ENCODE measurements at places on chromosomes 4 and X. TPM values are rescaled to one million over a fixed set of nuclear protein-coding genes. Genes with fewer than 3 reads are reported as not detected.

DNA sequence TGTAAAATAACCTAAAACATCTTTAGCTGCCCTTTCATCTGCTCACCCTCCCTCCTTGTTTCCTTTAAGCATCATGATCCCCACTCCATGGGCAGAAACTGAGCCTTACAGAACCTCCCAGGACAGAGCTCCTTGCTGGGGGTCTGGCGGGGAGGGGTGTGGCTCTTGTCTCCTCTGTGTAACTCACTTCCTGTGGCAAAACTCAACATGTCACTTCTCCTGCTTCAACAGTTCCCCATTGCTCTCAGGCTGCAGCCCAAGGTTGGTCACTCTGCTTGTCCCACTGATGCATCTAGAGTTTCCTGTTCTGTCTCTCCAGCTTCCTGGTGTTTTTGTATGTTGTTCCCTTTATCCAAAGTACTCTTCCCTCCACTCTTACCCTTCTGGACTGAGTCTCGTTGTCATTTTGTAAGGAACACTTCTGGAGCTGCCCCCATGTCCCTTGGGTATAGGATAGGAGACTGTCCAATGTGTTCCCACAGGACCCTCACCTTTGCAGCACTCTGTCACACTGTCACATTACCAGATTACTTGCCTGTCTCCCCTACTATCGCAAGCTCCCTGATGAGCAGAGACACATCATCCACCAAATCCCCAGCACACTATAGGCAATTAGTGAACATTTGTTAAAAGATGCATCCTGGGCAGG, 19.6 kb downstream of the TMEM31 start:
- no peaks in the 10 kb centered on the region for H3K36me3 ChIP-seq
- no peak overlapping the region for H3K4me3 ChIP-seq

Gene LGI2
- total RNA-seq, result 0.20 TPM

- H3K27ac ChIP-seq, result no peak overlapping the region
- H3K27me3 ChIP-seq, result no peaks in the 10 kb centered on the region
- DNase-seq, result no peak
- H3K4me3 ChIP-seq, result no peak overlapping the region
- no peaks in the 10 kb centered on the region for H3K36me3 ChIP-seq
- no peaks in the 10 kb centered on the region for H3K4me1 ChIP-seq
These were observed 99.6 kb downstream of the FAM53A start for GRCh38 chr4:1584498-1584897.

Gene GJB1
- 265 TPM for total RNA-seq

GRCh38 chrX:134634691-134635090, 23.6 kb downstream of the PLAC1 start:
- no peak overlapping the region for H3K27ac ChIP-seq
- H3K4me3 ChIP-seq, result no peak overlapping the region
- H3K27me3 ChIP-seq, result no peaks in the 10 kb centered on the region

DNA sequence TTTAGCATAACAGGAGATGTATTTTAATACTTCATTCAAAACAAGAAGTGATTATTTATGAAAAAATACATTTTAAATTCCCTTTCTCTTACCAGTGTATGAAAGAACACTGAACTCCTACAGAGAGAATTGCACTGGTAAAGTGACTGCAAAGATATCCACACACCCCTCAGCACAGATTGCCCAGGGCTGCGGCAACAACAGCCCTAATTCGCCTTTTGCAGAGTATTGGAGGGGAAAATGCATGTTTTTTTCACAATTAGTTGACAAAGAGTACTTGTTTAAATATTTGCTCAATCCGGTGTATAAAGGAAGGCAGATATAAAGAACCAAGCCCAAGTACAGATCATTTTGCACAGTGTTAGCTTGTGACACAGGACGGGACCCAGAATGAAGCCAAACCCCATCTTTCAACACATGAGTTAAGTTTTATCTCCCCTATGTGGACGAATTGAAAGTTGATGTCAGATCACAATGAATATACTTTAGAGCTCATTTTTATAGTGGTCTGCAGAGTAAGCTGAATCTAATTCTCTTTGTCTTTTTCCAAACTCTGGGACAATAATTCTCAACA, 551.4 kb upstream of the IGFBP7 start:
- H3K4me3 ChIP-seq, result no peak overlapping the region
- H3K27me3 ChIP-seq, result no peaks in the 10 kb centered on the region
- no peaks in the 10 kb centered on the region for H3K4me1 ChIP-seq
- no peak overlapping the region for H3K27ac ChIP-seq
- H3K36me3 ChIP-seq, result no peaks in the 10 kb centered on the region

Gene PSAPL1
- not detected for total RNA-seq

DNA sequence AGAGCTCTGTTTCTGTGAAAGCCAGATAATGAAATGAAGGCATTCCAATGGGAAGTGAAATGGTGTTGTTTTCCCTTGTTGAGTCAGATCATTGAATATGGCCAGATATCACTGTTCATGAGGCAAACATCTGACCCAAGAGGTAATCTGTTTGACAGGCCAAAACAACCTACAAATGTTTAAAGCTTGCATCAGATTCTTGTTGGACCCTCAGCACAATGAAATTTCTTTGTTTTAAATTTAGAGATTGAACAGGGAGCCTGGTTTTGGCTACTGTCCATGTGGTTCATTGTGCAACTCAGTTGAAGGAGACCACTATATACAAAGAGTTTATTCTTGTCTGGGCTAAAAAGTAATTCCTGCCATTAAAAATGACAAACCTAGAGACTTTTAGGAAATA, 159.1 kb downstream of the AFF2 start:
- no peaks in the 10 kb centered on the region for H3K27me3 ChIP-seq
- no peaks in the 10 kb centered on the region for H3K4me1 ChIP-seq
- no peak overlapping the region for H3K4me3 ChIP-seq
- no peaks in the 10 kb centered on the region for H3K36me3 ChIP-seq

Gene SLC6A14
- total RNA-seq, result not detected

GRCh38 chr4:105186701-105187161, 40.1 kb downstream of the TET2 start:
- H3K4me3 ChIP-seq, result no peak overlapping the region
- DNase-seq, result no peak
- H3K27me3 ChIP-seq, result no peaks in the 10 kb centered on the region
- H3K36me3 ChIP-seq, result no peaks in the 10 kb centered on the region
- no peak overlapping the region for H3K27ac ChIP-seq

- H3K27ac ChIP-seq, result no peak overlapping the region
- DNase-seq, result no peak
- no peaks in the 10 kb centered on the region for H3K4me1 ChIP-seq
- no peaks in the 10 kb centered on the region for H3K27me3 ChIP-seq
These were observed 36.8 kb upstream of the AGA start for GRCh38 chr4:177479063-177479462.

DNA sequence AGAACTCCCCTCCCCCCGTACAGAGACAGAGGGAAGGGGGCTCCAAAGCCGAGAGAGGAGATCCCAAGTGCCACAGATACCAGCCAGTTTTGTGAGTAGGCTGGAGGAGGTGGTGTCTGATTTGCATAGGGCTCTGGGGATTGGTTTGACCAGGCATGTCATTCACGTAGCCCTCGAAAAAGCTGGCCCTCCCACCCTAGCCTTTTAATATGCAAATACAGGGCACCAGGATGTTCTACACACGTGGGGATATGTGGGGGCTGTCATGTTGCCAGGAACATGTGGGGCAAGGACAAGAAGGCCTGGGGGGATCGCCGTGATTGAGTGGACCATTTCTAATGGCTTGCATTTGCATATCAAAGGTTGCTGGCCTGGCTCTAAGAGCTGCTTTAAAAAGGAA, 272.9 kb downstream of the PPP1R2C start:
- H3K36me3 ChIP-seq, result no peaks in the 10 kb centered on the region
- H3K4me1 ChIP-seq, result no peaks in the 10 kb centered on the region
- DNase-seq, result no peak
- H3K27ac ChIP-seq, result no peak overlapping the region

Gene TMEM156
- total RNA-seq, result 1.7 TPM

- DNase-seq, result no peak
- H3K4me3 ChIP-seq, result no peak overlapping the region
- H3K4me1 ChIP-seq, result no peaks in the 10 kb centered on the region
- no peaks in the 10 kb centered on the region for H3K27me3 ChIP-seq
- no peak overlapping the region for H3K27ac ChIP-seq
- H3K36me3 ChIP-seq, result no peaks in the 10 kb centered on the region
These were observed 83.9 kb downstream of the SNCA start for GRCh38 chr4:89752932-89753598.

Gene FREM3
- total RNA-seq, result not detected

DNA sequence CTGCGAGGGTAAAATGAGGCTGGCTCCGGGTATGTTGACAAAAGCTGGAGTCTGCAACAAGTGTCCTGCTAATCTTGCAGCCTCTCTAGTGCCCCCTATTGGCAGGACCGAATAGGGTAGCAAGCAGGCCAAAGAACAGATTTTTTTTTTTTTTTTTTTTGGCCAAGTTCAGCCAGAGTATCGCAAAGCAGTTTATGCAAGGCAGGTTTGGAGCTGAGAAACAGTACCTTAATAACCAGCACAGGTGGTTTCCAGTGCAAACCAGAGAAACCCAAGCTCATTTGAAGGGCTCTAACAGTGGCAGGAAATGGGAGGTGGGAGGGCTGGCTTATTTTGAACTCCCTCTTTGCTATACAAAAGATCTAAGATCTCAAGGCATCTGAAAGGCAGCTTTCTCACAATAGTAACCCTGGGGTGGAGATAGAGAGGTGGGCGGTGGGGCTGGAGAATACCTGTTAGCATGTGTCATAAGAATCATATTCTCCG, 38.2 kb upstream of the OCIAD2 start:
- no peak overlapping the region for H3K27ac ChIP-seq
- H3K36me3 ChIP-seq, result no peaks in the 10 kb centered on the region
- no peak overlapping the region for H3K4me3 ChIP-seq
- H3K4me1 ChIP-seq, result no peaks in the 10 kb centered on the region
- H3K27me3 ChIP-seq, result no peaks in the 10 kb centered on the region

Gene GPM6B
- 0.20 TPM for total RNA-seq

Gene MND1
- not detected for total RNA-seq

- DNase-seq, result no peak
- H3K27me3 ChIP-seq, result no peaks in the 10 kb centered on the region
- no peaks in the 10 kb centered on the region for H3K36me3 ChIP-seq
- no peak overlapping the region for H3K4me3 ChIP-seq
- H3K27ac ChIP-seq, result no peak overlapping the region
- no peaks in the 10 kb centered on the region for H3K4me1 ChIP-seq
These were observed 273.5 kb downstream of the TMA16 start for GRCh38 chr4:163768014-163768413.

Gene TRPC5OS
- not detected for total RNA-seq

Gene PF4V1
- total RNA-seq, result not detected

Gene NR0B1
- not detected for total RNA-seq

Gene FMR1
- 19.3 TPM for total RNA-seq

DNA sequence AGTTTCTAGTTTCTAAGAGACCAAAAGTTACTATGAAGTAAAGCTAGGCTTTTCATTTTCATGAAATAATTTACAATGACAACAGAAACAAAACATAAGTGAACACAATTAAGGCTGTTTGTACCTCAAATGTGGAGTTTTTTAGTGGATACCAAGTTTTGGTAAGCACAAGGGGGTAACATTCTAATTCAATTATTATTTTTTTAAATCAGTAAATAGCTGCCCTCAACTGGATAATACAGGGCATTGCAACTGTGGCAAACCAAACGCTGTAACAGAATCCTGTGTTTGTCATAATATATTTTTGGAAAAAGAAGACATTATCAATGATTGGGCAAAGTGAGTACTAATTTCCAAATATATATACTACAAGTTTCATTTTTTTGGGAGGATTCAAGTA, 150.3 kb downstream of the FBXW7 start:
- H3K4me1 ChIP-seq, result no peaks in the 10 kb centered on the region
- no peaks in the 10 kb centered on the region for H3K36me3 ChIP-seq
- no peak overlapping the region for H3K4me3 ChIP-seq
- no peaks in the 10 kb centered on the region for H3K27me3 ChIP-seq
- H3K27ac ChIP-seq, result no peak overlapping the region

DNA sequence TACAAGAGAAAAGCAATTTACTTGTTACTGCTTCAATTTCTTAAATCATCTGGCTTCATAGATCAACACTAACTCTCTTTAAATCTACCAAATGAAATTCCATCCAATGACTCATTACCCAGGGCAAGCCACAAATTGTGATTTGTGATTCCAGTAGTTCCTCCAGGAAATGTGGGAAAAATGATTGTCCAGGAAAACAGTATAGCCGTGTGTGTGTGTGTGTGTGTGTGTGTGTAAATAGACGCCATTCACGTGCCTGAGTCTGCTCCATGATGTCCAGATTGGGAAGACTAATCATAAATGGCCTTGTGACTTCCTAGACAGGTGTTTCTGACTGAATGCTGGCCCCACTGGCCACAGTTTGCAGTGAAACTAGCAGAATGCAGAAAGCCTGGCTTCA, 121.3 kb downstream of the HS6ST2 start:
- DNase-seq, result no peak
- H3K36me3 ChIP-seq, result no peaks in the 10 kb centered on the region
- no peak overlapping the region for H3K4me3 ChIP-seq
- H3K4me1 ChIP-seq, result no peaks in the 10 kb centered on the region

- H3K4me3 ChIP-seq, result no peak overlapping the region
- DNase-seq, result no peak
- H3K27me3 ChIP-seq, result no peaks in the 10 kb centered on the region
- H3K27ac ChIP-seq, result no peak overlapping the region
- H3K36me3 ChIP-seq, result no peaks in the 10 kb centered on the region
- H3K4me1 ChIP-seq, result no peaks in the 10 kb centered on the region
These were observed 258.4 kb upstream of the TAPT1 start for GRCh38 chr4:16484711-16485110.

DNA sequence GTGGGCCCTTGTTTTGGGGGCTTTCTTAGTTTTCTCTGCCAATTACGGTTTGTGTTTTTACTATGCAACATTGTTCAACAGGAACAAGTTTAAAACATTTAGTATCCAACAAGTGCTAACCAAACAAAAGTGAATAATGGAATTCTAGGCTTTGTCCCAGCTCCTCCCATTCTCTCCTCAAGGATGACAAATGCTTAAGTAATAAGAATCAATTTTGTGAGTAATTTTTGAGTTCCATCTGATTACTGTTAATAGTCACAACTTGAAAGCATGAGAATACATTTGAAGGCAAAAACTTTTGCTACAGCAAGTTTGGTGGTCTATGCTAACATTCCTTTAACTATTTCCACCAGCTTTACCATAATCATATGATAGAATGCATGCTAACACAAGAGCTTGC, 78.1 kb upstream of the HPGD start:
- no peaks in the 10 kb centered on the region for H3K36me3 ChIP-seq
- no peak overlapping the region for H3K4me3 ChIP-seq
- no peaks in the 10 kb centered on the region for H3K4me1 ChIP-seq
- no peaks in the 10 kb centered on the region for H3K27me3 ChIP-seq

DNA sequence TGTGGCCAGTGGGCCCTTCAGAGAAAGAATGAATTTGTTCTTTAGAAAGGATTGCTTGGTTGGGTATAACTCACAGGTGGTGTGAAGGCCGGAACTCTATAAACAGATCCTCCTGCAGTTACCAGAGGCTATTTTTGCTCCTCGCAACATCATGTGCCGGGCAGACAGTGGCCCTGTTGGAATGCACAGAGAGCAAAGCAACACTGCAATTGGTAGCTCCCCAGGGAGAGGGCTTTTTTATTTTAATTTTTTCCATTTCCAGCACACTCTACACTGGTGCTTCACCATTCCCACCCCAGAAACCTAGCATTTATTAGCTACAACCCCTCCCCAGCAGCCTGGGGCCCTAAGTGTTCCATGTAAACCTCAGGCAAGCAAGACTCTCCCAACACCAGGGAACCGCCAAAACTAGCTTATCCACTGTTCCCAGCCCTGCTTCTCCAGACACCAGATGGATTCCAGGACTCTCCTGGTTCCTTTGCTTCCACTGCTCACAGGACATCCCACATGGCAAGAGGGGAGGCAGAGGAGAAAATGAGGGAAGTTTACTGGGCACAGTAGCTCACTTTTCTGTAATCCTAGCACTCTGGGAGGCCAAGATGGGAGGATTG, 75.1 kb upstream of the TMEM164 start:
- no peaks in the 10 kb centered on the region for H3K36me3 ChIP-seq
- no peak overlapping the region for H3K4me3 ChIP-seq
- no peak for DNase-seq
- H3K27me3 ChIP-seq, result no peaks in the 10 kb centered on the region
